ENCODE measurements at places on chromosomes 12 and 14.

DNA sequence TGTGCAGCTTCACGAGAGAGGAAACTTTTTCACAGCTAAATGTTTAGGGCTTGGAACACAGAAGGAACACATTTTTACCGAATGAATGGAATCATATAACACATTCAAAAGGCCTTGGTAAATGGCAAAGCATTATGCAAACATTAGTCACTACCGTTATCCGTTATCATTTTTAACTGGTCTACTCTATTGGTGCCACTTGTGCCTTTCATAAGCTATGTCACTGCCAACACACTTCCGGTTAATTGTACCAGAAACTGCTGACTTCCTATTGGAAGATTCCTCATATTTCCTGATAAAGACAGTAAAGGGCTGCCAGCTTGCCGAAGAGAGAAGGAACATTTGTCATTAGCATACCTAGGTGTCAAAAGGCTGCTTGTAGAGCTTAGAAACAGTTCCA lies 169.2 kb downstream of the APAF1 start:
- no peak for DNase-seq

DNA sequence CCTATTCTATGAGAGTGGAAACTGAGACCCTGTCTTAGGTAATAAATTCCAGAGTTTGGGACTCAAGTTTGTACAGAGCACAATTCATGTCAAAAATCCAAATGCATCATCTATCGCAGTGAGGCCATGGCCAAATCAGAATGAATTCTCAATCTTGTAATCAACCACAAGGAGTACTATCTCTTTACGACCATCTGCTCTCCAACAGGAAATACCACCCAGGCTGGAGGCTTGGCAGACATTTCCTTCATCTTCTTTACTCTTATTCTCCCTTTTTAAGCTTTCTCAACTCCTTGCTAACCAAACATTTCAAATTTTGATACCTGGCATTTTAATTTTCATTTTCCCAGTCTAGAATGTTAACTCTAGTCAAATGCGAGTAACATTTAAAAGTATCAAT lies 32.7 kb upstream of the RNU6-7 start:
- no peak for DNase-seq

GRCh38 chr14:93114068-93114710 lies 1.5 kb downstream of the ITPK1 start:
- no peak for DNase-seq

DNA sequence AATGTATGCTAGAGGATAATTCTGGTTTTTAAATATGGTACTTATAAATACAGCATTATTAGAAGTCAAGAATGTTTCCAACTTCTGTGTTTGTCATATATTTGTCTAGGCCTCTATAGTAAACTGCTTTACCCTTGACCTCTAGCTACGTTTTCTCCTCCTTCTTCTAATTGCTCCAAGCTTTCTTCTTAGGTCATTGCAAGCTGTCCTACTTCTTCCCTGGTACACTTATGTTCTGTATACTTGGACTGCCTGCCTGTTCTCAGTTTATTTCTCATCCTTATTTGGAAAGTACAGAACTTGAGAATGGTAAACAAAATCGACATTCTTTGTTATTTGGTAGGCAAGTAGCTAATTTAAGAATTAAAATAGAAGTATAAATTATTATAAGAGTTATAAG lies 23.9 kb upstream of the ATP2B1 start:
- DNase-seq, result no peak

DNA sequence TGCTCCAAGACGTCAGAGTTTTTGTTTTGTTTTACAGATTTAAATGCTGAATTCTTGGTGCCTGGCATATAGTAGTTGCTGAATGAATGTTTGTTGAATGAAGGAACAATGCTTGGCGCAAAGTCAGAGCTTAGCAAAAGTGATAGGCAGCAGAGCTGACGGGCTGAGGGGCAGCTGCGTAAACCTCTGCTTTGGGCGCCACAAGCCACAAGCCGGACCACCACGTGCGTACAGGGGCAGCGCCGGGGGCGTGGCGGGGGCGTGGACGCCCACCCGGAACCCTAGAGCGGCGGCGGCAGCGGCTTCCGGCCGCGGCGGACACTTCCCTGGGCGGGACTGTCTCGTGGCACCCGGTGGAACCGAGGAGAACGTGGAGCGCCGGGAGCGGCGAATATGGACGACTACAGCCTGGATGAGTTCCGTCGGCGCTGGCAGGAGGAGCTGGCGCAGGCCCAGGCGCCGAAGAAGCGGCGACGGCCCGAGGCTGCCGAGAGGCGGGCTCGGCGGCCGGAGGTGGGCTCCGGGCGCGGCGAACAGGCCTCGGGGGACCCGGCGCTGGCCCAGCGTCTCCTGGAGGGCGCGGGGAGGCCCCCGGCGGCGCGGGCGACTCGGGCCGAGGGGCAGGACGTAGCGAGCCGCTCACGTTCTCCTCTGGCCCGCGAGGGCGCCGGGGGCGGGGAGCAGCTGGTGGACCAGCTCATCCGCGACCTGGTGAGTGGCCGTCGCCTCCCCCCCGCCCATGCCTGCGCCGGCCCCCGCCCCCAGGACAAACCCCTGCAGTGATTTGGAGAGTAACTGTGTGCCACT lies at the start of gene FBXW8:
Gene FBXW8 (plus strand): TSS at position 306 of the 807 bp plus-strand sequence. CDS start 88 bp downstream, at position 394.
- peak; percentile 32 for DNase-seq

DNA sequence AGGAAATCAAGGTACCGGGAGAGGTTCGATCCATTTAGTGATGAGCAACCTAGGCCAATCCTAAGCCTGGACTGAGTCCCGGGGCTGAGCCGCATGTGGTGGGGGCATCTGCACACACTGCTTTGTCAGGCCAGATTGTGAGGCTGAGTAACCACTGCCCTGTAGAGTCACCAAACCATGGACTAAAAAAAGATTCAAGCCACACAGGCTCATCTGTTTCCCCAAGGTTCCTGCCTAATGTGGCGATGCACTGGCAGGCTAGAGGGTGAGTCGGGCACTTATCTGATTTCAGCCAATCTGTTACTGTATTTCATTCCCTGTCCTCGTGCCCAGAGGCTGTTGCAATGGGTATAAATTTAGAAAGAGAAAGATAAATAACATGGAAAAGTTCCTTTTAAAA lies 140.8 kb downstream of the TTC7B start:
- DNase-seq, result no peak

- no peak for DNase-seq
Measured at GRCh38 chr14:24818823-24819341, 184.9 kb upstream of the GZMB start.

DNA sequence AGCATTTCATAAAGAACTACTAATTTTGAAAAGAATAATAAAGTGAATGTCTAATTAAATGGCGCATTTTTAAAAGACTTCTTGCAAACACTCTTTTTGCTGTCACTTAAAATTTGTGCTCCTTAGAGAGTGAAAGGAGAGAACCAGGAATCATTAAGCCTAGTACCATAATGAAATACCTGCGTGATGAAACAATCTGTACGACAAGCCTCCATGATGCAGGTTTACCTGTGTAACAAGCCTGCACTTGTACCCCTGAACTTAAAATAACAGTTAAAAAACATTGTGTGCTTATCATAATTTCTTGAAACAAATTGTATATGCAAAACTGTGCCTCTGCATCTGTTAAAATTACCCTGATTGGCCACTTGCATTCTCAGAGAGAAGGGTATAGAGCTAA lies 108.1 kb downstream of the MGAT4C start:
- no peak for DNase-seq

GRCh38 chr12:84585776-84586395 lies 326.7 kb downstream of the SLC6A15 start:
- DNase-seq, result no peak

GRCh38 chr12:52819731-52820510 lies 6.0 kb upstream of the KRT4 start:
- no peak for DNase-seq

- DNase-seq, result no peak
Measured at GRCh38 chr14:96393071-96393691, 1.3 kb downstream of the AK7 start.

DNA sequence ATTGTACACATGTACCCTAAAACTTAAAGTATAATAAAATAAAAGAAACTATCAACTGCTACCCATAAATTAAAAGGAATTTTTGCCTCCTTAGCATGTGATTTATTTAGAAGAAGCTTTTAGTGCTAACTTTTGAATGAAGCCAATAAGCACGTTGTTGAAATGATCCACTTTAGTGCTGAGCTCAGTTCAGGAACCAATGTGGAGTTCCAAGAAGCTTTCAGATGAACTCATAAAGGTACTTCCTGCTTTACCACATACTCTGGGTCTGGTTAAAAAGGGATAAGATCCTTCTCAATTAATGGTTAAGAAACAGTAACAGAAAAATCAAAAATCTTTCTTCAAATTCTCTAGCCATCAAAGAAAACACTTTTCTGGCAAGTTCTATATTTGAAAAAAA lies 39.4 kb downstream of the TMTC1 start:
- DNase-seq, result no peak

All from stimulated activated CD8-positive, alpha-beta memory T cell treated with anti-CD3 and anti-CD28 coated beads, Interleukin-4, amount 100 ng/mL, for 4 hours (primary cell).